ENCODE measurements at places on chromosomes 6 and 20. TPM values are rescaled to one million over a fixed set of nuclear protein-coding genes. Genes with fewer than 3 reads are reported as not detected.

Gene COL20A1
- total RNA-seq, result 0.15 TPM

Gene CFAP206
- 2.9 TPM for total RNA-seq

Gene MLIP
- 1.0 TPM for total RNA-seq

Gene ZNF311
- 2.1 TPM for total RNA-seq

Gene MICB
- 37.8 TPM for total RNA-seq

Gene LY86
- total RNA-seq, result not detected

Gene GFOD1
- 0.68 TPM for total RNA-seq

Gene CST1
- total RNA-seq, result not detected

Gene EZR
- 240 TPM for total RNA-seq

Gene TOX2
- total RNA-seq, result 30.1 TPM

Gene EEF1A2
- total RNA-seq, result 75.2 TPM

Gene EFCAB8
- total RNA-seq, result 1.1 TPM

Gene SCRT2
- total RNA-seq, result not detected

Measured in PC-9 (cell line).